Stimulated activated CD4-positive, alpha-beta T cell treated with anti-CD3 and anti-CD28 coated beads, Interleukin-12 subunit alpha, Interleukin-12 subunit beta, amount 100 ng/mL, for 24 hours (primary cell): ENCODE measurements at places on chromosomes 16 and 17.

GRCh38 chr16:54409982-54410381 lies 123.4 kb upstream of the IRX3 start:
- DNase-seq: no peak

DNA sequence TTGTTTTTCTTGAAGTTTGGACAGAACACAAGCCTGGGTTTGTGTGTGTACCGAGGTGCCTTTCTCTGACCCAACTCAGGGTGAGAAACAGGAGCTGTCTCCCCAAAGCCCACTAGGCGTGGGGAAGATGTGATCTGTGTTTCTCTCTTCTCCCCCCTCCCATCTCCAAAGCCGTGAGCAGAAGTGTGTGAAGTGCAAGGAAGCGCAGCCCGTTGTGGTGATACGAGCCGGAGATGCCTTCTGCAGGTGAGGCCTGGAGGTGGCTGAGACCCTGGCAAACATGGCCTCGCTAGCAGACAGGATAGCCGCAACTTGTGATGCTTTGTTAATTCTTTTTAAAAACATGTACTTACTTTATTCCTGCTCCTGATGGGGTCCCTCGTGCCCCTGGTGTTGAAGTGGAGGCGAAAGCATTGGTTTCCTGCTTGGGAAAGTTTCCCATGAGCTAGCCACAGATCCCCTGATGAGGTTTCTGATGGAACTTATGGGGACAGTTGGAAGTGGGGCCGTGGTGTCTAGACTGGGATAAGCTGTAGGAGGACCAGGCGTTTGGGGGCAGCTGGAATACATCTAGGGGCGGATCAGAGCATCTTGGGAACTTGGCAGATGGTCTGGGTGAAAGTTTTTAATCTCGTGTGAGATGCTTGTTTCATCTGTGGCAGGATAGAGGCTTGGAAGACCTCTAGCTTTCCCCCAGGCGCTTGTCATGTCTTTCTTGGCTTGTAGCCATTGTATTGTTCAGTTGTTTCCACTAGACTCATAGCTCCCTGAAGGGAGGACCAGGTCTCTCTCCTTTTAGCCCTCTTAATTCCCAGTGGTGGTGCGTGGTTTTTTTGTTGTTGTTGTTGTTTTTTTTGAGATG lies 893 bp downstream of the CTU2 start:
- no peak for DNase-seq

DNA sequence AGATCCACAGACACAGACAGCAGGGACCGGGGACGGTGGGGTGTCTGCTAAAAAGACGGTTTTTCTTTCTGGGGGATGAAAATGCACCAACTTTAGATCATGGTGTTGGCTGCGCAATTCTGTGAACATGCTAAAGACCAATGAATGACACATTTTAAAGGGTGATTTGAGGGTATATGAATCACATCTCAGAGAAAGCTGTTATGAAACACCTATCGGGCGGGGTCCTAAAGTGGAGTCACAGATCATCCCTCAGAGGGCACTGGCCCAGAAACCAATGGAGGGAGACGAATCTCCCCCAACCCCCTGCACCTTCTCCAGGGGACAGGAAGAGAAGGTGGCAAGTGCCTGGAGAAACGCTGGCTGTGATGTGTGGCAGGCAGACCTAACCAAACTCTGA lies 26.0 kb downstream of the KLHDC4 start:
- no peak for DNase-seq

GRCh38 chr17:76131051-76131691 lies 9.9 kb downstream of the FOXJ1 start:
- DNase-seq: no peak

DNA sequence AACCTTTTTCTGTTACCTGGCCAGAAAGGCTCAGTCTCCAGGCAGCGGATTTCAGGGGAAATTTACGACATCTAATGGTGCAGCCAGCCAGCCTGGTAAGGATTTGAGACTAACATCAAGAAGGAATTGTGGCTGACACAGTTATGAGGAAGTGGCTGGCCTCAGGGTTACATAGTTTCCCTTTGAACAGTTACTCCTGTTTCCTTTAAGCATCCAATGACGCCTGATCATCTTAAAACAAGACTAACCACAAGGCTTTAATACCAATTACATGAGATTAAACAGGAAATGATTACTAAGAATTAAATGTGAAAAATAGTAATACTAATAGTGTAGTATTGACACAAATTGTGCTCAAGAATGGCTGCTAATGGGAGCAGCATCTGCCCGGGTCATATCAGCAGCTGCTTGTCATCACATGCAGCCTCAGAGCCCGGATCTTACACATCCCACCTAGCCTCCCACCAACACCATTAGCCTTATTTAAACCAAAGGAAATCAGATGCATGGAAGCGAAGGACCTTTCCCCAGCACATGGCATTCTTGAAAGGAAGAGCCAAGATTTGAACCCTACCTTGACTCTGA lies 431.8 kb downstream of the PMP22 start:
- no peak for DNase-seq

GRCh38 chr16:85201574-85201973 lies 89.3 kb upstream of the CIBAR2 start:
- no peak for DNase-seq

DNA sequence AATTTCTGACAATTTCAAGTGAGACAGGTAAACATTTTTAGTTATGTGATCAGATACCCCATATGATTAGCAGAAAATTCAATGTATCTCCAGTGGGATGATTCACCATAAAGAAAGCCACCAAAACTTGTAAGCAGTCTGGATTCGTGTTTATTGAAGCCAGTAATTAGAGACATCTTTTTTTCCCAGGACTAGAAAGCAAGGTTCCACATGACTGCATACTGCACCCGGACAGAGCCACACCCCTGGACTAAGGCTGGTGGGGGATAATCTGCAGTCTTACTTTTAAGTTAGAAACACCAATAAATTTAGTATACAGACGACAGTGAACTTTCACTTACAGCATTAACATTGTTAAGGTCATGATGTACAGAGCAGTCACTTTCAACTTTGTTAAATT lies 24.2 kb upstream of the CMTM4 start:
- no peak for DNase-seq

- no peak for DNase-seq
These were observed 480.4 kb downstream of the CDH8 start for GRCh38 chr16:61555718-61556441.

DNA sequence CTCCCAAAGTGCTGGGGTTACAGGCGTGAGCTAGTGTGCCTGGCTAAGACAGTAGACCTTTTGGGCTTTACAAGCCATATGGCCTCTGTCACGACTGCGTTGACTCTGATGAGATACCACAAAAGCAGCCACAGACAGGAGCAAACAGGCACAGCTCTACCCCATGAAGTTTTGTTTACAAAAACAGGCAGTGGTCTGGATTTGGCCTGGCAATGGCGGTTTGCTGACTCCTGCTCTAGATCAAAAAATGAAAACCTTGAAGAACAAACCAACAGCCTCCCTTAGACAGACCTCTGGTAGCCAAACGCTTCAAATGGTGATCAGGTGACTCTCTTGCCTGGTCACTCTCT lies 20.7 kb downstream of the SLC43A2 start:
- no peak for DNase-seq

- DNase-seq: no peak
These were observed 107.6 kb downstream of the KCNJ2 start for GRCh38 chr17:70276906-70277305.

GRCh38 chr17:38560503-38561318 lies 45.0 kb downstream of the SRCIN1 start:
- DNase-seq: no peak

DNA sequence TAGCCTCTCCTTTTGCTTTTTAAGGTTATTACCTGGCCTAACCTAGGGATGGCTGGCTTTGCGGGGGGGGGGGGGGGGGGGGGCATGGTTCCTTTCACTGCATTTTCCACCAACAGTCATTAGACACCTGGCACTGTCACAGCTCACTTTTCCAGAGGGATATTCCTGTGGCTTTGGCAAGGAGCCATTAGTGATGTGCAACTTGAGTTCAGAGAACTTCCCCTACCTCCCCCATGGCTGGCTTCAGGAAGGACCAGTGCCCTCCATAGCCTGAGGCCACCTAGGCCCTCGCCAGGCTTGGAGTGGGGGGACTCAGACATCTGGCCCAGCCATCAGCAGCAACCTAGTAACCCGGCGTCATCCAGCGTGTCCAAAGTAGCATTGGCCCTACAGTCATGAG lies 234.6 kb downstream of the CPPED1 start:
- no peak for DNase-seq

DNA sequence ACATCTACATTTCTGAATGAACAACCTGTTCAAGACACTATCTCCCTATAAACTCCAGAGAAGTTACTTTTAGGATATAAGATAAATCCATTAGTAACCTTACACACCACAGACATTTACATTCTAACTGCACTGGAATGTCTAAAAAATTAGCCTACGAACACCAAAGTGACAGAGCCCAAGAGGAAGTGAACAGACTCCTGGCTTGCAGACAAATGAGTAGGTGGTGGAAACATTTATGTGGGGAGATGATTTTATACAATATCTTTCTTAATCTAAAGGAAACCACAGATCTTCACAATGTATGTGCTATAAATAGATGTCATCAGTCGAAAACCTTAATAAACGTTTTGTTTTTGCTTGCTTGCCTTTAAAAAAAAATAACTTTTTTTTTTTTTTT lies 18.8 kb downstream of the ZNF652 start:
- no peak for DNase-seq

- DNase-seq: no peak
These were observed 30.3 kb upstream of the RCVRN start for GRCh38 chr17:9935408-9935807.

GRCh38 chr17:74671031-74671771 lies 41.5 kb downstream of the CD300LF start:
- DNase-seq: peak; percentile 70

DNA sequence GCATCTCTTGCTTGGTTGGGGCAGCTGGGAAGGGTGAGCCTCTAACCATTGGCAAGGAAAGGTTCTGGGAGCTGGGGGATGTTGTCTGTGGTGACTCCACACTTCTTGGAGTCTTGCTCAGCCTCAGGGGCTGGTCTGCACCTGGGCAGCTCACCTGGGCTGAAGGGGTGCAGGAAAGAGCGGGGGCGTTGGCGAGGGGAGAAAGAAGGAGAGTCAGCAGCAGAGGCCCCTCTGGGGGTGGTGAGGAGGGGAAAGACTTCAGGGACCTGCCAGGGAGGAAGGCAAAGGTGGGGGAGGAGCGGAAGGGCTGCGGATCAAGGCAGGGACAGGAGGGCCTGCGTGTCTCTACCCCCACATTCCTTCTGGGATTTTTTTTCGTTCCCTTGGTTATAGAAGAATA lies 47.7 kb downstream of the CCDC42 start:
- DNase-seq: no peak

- DNase-seq: peak; percentile 79
These were observed 3.8 kb upstream of the HAP1 start for GRCh38 chr17:41738077-41738800.

DNA sequence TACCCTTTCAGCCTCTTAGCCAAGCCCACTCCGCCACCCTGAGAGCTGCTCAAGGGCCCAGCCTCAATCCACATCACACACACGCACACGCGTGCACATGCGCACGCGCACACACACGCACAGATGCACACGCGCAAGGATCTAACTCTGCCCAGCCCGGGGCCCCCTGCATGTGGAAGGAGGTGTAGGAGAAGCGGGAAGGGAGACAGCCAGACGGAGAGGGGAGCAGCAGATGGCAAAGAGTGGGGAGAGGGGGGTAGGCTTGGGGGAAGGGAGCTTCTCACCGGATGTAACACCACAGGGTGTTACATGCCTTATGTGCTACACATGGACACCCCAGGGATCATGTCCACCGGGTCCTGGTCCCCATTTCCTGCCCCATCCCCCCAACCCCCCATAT lies 15.3 kb downstream of the DLG4 start:
- no peak for DNase-seq

GRCh38 chr16:50821586-50821985 lies 79.7 kb downstream of the CYLD start:
- no peak for DNase-seq

DNA sequence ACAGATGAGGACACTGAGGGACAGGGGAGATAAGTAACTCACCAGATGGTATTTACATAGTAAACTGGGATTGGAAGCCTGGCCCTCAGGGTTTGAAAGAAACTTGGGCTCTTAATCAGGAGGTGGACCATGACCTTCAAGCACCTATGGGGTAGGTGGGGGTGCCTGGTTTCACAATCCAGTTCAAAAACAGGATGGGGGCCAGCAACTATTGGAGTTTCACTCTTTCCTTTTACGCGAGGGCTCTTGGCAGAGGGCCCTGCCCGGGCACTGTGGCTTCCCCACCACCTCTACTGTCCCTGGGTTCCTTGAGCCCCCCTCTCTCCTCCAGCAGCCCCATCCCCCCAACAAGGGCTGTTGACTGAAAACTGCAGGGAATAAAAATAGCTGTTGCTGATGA lies 11.3 kb upstream of the PRR29 start:
- DNase-seq: no peak

DNA sequence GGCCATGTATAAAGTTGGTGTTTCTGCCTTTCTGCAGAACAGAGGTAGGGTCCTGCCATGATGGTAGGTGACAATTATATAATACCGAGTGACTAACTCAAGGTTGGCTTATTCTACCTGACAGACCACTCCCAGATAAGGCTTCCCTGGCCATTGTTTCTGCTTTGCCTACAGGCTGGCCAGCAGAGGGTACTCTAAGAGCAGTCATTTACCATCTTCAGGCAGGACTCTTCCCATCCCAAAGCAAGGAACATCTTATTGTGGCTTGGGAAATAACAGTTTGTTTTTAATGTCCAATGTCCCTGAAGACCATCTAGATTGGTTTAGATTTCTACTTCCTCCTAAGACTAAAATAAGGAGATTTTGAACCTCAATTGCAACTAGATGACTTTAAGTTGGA lies 74.1 kb downstream of the SNX11 start:
- DNase-seq: no peak

- DNase-seq: no peak
These were observed 29.1 kb downstream of the CRHR1 start for GRCh38 chr17:45813048-45813725.

DNA sequence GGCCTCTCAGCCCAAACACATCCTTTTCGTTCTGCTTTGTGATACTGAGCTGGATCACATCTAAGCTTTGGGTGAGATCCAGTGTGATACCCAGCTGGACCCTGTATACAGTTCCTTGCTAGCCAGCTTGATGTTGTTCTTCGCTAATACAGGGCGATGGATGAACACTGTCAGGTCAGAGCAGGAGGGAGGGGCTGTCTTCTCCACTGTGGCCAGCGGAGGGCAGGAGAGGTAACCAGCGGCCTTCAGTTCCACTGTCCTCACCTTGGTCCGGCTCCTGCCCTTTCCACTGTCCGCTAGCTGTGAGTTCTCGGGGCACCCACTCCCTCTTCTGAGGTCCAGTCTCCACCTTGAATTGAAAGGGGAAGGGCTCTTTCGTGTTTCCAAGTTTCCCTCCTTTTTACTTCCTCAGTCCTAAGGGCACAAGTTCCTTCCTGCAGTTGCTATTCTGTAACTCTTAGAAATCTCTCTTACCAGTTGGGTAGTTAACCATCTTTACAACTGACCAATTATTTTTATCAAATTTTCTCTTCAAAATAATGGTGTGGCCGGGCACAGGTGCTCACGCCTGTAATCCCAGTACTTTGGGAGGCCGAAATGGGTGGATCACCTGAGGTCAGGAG lies 3.0 kb upstream of the ZNF213 start:
- DNase-seq: no peak

GRCh38 chr16:10622036-10622921 lies 41.9 kb upstream of the EMP2 start:
- no peak for DNase-seq
